Naive B cell (primary cell): ENCODE measurements at places on chromosomes 6 and 20.

DNA sequence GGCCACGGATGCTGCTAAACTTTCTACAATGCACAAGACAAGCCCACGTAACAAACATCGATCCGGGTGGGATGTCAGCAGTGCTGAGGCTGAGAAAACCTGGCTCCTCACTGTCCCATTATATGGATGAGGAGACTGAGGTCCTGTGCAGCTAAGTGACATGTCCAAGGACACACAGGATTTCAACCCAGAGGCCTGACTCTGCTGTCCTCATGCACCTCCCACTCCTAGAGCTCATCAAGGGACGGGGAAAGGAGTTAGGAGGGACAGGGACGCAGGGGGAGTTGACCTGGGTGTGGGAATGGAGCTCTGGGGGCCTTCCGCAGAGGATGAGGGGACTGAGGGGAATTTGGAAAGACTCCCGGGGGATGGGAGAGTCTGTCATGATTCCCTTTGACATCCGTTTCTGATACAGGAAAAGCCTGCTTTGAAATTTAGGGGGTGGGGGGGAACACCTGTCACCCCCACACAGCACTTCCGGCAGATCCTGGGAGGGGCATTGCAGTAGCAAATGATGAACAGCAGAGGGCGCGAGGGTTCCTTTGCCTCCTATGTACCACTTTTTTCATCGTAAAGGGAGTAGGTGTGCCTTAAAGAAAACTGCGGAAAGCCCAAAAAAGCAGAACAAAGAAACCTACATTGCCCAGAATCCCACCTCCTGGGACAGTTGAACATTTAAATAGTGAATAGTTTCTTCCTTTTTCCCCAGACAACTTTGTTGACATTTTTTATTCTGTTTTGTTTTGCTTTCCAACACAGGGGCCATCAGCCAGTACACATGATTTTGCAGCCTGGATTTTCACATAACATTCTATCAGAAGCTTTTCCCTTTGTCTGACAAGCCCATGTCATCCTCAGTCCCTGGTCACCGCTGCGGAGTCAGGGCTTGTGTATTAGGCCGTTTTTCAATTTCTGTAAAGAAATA, 48.6 kb downstream of the SLC2A10 start:
- DNase-seq = peak; percentile 25

GRCh38 chr6:1238040-1238439, 73.9 kb upstream of the FOXQ1 start:
- DNase-seq = no peak

GRCh38 chr20:57398231-57398821, 7.1 kb downstream of the RBM38 start:
- DNase-seq = peak; percentile 97

DNA sequence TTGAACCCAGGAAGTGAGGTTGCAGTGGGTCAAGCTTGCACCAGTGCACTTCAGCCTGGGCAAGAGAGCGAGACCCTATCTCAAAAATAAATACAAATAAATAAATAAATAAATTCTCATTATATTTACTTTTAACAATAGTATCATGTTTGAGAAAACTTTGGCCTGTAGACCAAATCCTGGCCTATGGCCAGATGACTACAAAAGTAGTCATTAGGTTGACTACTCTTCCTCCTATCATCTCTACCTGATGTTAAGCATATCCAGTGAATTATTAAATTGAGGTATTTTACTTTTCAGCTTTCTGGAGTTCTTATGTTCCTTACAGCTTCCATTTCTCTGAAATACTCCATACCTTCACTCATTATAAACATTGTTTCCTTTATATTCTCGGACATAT, 280.6 kb downstream of the LAMA2 start:
- DNase-seq = no peak

DNA sequence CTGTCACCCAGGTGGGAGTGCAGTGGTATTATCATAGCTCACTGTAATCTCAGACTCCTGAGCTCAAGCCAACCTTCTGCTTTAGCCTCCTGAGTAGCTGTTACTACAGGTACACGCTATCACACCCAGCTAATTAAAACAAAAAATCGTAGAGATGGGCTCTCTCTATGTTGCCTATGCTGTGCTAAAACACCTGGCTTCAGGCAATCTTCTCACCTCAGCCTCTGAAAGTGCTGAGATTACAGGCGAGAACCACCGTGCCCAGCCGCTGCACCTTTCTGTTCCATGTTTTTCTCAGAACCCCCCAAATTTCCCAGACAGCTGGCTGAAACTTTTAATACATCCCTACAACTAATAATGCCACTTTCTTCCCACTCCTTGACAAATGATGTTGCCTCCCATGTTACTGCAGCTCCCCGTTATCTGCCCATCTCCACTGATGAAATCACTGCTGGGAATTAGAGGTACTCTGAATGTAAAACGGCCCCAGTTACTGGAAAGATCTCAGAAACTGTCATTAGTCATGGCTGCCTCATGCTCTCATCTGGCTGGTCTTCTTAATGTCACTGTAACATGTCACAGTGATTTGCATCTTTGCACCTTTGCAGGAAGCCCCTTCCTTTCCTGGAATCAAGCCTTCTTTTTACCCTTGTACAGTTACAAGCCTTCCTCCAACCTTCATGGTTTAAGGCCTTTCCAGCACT, 697.5 kb downstream of the PRKN start:
- DNase-seq = no peak

DNA sequence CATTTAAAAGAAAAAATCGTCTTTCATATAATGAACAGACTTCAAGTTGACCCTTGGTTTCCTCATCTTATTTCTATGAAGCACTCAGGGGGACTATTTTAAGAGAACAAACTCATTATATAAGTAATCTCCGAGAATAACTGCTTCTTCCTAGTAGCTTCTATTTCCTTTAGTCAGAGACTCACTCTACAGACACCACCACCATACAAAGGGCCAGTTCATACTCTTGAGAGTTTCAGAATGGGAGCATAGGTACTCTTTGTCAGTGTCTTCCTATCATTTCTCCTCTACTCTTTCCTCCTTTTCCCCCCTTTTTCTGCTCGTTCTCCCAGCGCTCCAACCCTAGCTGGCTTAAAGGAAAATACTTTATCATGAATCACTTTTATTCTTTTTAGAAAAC, 104.9 kb downstream of the CDKAL1 start:
- no peak for DNase-seq

DNA sequence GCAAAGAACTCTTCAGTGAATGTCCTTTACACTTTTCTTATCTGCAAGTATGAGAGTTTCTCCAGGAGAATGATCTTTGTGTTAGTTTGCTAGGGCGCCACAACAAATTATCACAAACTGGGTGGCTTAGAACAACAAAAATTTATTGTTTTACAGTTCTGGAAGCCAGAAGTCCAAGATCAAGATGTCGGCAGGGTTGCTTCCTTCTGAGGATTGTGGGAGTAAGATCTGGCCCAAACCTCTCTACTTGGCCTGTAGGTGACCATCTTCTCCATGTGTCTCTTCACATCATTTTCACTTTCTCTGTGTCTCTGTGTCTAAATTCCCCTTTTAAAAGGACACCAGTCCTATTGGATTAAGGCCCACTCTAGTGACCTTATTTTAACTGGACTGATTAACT, 103.0 kb downstream of the ADTRP start:
- DNase-seq = no peak

DNA sequence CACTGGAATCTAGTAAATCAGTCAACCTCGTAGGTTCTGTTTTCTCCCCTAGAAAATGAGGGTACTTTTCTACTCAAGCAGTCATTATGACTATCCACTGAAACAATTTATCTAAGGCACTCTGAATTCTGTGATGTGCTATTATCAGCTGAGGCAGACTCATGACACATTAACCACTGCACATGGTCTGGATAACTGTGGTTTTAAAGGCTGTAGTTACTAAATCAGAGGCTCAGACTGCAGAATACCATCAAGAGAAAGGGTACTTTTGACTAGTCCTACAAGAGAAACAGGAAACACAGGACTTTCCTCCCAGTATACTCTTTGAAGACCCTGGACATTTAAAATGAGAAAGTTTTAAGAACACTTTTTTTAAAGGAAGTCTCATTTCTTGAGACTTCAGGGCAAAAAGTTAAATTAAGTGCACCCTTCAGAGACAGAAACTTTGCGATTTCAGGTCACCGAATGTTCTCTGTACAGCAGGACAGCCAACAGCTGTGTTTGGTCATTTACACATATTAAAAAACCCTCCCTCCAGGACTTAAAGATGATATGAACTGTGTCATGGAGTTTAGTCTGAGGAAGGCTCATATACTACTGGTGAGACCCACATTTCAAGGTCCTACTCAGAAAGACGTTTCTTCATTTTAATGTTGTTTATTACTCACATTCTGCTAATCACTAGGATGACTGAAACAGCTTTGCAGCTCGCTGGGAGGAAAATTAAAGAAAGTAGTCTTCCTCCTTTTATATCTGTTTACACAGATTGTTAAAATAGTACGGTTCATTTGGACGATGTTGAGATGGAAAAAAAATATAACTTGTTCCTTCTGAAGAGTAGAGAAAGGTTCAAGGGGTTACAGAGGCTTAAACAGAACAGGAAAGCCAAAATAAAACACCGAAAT, 19.9 kb downstream of the ATXN1 start:
- no peak for DNase-seq

DNA sequence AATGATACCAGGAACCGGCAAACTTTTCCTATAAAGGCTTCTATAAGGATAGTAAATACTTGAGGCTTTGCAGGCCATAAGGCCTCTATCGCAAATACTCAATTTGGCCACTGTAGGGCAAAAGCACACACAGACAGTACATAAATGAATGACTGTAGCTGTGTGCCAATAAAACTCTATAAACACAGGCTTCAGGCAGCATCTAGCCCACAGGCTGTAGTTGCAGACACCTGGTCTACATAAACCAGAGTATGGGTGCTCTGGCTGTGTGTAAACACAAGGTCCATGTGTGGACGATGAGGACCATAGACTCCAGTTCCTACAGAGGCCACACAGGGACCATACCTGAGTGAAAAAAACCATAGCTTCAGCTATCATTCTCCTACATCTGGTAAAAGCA, 52.2 kb downstream of the ZMYND8 start:
- no peak for DNase-seq

- no peak for DNase-seq
Measured at GRCh38 chr20:9015984-9016324, 52.9 kb upstream of the PLCB4 start.

- DNase-seq = no peak
Measured at GRCh38 chr6:25458485-25458884, 179.3 kb downstream of the CARMIL1 start.

- DNase-seq = peak; percentile 49
Measured at GRCh38 chr20:16069389-16070010, 503.7 kb downstream of the KIF16B start.

DNA sequence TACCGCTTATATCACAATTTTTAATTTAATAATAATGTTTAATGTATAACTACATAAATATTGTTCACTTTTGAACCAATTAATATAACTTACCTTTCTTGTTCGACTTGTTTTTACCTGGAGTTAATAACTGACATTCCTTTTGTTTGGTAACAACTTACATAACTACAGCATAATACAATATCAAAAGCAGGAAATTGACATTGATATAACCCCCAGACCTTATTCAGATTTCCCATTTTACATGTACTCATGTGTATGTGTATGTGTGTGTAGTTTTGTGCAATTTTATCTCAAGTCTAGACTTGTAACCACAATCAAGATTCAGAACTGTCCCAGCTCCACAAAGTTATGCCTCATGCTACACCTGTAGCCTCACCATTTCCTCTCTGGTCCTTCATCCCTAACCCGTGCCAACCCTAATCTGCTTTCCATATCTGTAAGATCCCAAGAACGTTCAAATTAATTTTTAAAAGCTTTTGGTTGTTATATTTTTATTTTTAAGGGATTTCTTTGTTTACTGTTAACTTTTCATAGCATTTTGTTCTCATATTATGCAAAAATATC, 190.6 kb downstream of the MANEA start:
- no peak for DNase-seq

GRCh38 chr6:10862361-10862760, 19.5 kb downstream of the GCM2 start:
- DNase-seq = no peak

DNA sequence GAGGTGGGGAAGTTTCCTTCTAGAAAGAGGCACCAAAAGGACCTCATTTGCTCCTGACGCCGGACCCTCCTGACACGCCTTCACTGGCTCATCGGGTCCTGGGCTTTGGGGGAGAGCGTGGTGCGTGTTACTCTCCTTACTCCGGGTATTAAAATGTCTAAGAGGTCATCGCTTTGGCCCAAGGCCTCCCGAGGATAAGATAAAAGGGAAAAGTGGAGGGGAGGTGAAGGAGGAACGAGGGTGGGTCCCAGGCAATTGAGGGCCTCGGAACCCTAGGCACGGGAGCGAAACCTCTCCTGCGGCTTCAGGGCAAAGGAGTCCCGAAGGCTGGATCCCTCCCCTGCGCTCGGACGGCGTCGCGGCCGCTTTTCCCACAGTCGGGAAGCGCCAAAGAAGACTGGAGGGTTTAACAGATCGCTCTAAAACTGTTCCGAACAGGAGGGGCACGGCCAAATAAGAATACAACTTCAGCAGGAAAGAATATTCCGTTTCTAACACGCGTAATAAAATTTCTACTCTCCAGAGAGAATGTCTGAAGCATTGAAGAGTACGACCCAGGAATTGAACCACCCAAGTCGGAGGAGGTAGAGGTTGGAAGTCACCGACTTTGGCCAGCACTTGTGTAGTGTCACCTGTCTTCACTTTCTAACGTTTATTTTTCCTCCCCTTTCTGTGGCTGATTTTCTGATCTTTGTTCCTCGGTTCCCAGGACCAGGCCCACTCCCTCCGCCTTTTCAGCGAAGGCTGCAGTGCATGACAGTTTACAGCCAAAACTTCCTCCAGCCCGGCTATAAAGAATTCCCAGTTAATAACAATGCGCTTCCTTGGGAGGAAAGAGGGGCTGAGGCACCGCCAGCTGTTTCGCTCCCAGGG, 2.1 kb upstream of the TBXT start:
- no peak for DNase-seq
